ENCODE measurements at places on chromosomes 16 and 17.

DNA sequence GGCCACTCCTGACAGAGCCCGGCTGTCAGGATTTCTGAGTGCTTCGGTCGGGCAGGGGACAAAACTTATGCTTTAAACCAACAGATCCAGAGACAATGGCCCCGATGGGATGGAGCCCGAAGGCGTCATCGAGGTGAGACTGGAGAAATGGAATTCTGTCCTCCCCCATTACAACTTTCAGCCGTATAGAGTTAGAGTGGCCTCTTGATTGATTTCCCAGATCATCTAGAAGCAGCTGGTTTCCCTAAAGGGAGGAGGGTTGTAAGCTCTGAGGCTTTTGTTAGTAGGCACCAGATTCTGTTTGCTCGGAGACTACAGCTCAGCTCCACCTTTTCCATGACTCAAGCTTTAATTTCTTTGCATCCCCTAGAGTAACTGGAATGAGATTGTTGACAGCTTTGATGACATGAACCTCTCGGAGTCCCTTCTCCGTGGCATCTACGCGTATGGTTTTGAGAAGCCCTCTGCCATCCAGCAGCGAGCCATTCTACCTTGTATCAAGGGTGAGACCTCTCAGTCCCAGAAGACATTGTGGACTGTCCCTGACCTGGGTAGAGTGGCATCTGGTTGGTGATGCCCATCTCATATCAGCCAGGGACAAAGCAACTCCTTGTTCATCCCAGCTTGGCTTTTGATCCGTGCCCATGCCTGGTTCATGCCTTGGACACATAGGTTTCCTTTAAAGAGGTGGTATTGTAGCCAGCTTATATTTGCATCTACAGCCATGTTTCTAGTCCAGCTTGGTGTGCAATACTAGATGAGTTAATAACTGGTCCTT lies 5.1 kb upstream of the CD68 start:
- DNase-seq: no peak

GRCh38 chr16:4522051-4522581 lies 16.5 kb downstream of the CDIP1 start:
- DNase-seq: no peak

- DNase-seq: peak; percentile 84
These were observed 13.4 kb downstream of the MFSD6L start for GRCh38 chr17:8785547-8786413.

DNA sequence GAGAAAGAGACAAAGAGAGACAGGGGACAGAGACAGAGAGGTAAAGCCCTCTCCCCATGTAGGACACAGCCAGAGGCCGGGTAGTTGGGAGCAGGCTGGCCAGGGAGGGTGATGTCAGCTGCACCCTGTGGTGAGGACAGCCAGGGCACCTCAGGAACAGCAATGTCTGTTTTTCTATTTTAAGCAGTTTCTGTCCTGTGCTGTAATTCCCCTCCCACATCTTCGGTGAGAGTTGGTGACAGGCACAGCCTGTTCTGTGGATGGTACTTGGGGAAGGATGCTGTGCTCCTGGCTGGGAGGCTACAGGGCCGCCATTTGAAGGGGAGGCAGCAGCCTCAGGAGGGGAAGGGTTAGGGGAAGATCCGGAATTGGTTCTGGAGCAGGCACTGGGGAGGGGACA lies 163.5 kb downstream of the SDK2 start:
- no peak for DNase-seq

DNA sequence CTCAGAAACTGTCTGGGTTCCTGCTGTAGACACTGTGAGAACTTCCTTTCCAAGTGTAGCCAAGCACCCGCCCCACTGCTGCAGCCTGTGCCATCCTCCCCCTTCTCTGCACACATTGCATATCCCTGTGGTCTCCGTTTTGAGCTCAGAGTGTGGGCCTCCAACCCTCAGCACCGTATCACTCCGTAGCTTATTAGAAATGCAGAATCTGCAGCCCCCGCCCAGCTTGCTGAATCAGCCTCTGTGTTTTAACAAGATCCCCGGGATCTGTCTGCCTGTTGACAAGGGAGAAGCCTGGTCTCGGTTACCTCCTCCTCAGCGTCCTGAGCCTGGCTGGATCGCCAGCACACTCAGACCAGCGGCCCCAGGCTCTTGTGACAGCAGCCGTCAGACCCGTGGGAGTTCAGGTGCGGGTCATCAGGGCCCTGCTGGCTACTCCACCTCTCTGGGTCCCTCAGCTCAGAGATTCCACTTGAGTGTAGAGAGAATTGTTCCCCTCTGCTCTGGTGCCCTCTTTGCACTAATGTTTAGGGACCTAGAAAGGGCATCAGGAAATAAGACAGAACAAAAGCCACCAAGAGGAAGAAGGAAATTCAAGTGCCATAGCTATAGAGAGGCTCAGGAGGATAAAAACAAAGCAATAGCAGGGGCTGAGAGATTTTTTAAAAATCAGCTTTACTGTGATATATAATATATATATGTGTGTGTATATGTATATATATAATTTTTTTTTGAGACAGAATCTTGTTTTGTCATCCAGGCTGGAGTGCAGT lies 92.3 kb downstream of the PITPNC1 start:
- no peak for DNase-seq

DNA sequence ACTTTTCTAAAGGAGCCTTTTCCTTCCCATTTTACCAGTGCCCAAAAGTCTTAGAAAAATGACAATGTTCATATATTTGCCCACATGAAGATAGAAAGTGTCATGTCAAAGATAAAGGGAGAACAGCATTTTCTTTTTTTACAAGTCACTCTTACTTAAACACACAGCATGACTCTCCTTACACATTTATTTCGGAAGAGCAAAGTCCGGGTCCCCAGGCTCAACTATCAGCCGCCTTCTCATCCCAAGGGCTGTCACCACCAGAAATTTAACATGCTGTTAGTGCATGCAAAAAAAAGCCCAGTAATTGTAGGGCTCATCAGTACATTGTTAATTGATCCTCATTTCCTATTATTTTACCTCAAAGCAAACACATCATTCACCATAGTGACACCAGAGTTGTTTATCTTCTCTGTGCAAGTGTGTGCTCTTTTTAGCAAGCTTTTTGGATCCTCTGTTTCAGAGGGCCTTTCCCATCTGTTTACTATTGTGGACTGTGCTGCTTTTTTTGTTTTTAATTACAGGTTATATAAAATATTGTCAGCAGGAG lies 560.3 kb downstream of the WWOX start:
- no peak for DNase-seq

GRCh38 chr17:58822148-58823050 lies 66.7 kb downstream of the PPM1E start:
- DNase-seq: peak; percentile 1

GRCh38 chr17:42564815-42565522 lies 1.9 kb upstream of the MLX start:
- no peak for DNase-seq

GRCh38 chr17:81491181-81491581 lies 21.4 kb downstream of the ACTG1 start:
- DNase-seq: no peak

GRCh38 chr17:7857713-7858521 lies at the start of gene CYB5D1:
Gene CYB5D1 (plus strand): TSS chr17:7858003. CDS start chr17:7858135, 132 bp downstream.
- peak; percentile 94 for DNase-seq

GRCh38 chr16:30937692-30938091 lies 11.2 kb upstream of the ORAI3 start:
- DNase-seq: no peak

- DNase-seq: peak; percentile 34
These were observed 32.7 kb upstream of the CDH1 start for GRCh38 chr16:68704232-68704867.

GRCh38 chr17:74647871-74648672 lies 24.5 kb upstream of the CD300E start:
- no peak for DNase-seq

- no peak for DNase-seq
These were observed 6.0 kb downstream of the SOX9 start for GRCh38 chr17:72126575-72127486.

GRCh38 chr17:27669850-27670249 lies 38.9 kb downstream of the LGALS9 start:
- DNase-seq: no peak

- no peak for DNase-seq
These were observed 1.8 kb downstream of the NME4 start for GRCh38 chr16:398561-399339.

DNA sequence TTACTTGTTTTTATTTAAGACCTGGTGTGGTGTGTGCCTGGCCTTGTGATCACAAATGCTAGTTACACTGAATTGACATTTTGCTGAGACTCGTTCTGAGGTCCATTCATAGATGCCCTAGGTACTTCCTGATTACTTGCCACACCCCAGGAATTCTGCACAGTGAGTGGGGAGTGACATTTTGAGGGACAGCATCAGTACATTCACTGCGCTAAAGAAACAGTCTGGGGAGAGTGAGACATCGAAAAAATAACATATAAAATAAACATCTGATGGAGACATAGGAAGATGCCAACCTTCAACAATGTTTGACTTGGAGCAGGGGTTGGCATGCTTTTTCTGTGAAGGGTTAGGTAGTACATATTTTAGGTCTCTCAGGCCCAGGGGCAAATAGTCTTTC lies 30.4 kb downstream of the ABCC1 start:
- DNase-seq: no peak

DNA sequence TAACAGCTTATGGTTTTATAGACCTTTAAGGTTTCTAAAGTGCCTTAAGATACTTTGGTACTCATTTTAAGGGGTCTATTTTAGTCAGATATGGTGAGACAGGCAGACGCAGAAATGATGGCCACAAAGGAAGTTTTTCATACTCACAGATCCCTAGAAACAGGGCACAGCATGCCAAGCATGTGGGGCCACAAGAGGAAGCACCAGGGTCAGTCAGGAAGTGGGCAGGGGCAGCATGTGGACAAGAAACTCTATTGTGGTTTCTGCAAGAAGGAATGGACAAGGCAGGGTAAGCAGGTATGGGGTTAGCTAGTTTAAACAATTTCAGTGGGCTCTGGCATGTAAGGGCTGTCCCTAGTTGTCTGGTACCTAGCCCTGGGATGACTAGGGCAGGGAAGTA lies 8.5 kb downstream of the EFCAB3 start:
- no peak for DNase-seq

- DNase-seq: no peak
These were observed 957 bp downstream of the OXLD1 start for GRCh38 chr17:81665205-81666091.

DNA sequence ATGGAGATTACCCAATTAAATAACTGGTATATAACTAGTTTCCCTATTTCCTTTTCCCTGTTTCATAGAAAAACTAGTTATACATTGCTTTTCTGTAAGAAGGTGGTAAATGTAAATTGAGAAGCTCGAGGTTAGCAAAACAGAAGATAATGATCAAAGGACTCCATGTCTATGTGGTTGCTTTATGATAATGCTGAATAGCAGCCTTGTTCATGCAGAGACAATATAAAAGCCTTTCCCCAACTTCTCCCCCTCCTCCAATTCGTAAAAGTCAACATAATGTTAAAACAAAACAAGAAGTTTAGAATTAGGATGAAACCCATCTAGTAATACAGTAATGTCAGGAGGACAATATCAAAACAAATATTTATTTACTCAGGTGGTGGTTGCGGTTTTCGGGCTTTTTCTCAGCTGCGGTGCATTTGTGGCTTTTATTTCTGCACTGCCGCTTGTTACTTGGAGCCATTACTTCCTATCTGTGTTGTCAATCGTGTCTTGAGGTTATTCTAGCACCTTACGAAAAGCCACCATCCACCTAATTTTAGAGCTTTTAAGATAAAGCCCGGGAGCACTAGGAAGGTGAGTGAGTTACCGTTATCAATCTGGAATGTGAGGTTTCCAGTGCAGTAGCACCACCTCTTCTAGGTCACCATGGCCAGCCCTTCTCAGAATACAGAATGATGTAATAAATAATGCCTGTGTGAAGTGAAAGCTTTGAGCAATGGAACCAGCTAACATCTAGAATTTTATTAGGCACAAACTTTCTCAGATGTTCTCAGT lies 297.5 kb downstream of the CDH13 start:
- no peak for DNase-seq

DNA sequence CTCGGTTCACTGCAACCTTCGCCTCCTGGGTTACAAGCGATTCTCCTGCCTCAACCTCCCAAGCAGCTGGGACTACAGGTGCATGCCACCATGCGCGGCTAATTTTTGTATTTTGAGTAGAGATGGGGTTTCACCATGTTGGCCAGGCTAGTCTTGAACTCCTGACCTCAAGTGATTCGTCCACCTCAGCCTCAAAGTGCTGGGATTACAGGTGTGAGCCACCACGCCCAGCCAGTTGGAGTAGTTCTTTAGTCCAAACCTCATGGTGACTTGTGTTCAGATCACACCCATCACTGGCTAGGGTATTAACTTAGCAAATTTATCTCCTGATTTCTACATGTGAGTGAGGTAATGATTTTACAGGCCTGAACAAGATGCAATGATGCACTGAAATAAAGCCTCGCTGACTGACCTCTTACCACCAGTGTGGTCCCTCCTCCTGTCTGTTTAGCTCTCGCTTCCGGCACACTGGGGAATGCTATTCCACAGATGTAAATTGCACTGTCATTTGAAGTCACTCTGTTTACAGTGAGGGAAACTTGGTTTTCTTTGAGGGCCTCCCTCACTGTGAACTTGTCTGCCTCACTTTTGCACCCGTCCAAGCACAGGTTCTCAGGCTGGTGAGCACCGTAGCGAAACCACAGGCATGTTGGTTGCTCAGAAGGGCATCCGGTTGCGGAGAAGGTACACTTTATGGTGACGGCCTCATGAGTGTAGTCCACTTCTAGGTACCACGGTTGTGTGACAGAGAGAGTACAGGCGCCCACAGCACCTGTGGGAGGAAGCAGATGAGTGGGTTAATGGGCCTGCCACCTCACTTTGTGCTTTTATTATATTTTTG lies 5.5 kb downstream of the IGSF6 start:
- DNase-seq: no peak

GRCh38 chr16:58016840-58017446 lies 8.6 kb upstream of the MMP15 start:
- no peak for DNase-seq

DNA sequence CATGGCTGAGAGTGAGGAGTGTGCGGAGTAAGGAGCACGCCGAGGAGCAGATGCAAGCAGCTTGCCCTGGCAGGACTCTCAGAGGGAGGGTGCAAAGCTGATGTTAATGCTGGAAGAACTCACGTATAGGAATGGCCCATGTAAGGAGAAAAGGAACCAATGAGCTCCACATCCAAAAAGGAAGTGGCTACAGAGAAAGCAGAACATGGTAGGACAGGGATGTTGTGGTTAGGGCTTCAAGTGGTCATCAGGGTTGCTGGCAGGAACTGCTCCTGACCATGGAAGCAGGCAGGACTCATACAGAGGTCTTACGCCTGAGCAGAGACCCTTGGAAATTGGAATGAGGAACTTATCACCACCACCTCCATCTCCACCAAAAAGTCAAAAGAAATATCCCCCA lies 5.2 kb downstream of the MYO1D start:
- no peak for DNase-seq

- DNase-seq: no peak
These were observed 2.9 kb downstream of the CPPED1 start for GRCh38 chr16:12800817-12801216.

- no peak for DNase-seq
These were observed 62.8 kb downstream of the RABEP1 start for GRCh38 chr17:5344914-5345313.

GRCh38 chr16:22360963-22361659 lies 13.3 kb downstream of the CDR2 start:
- no peak for DNase-seq

DNA sequence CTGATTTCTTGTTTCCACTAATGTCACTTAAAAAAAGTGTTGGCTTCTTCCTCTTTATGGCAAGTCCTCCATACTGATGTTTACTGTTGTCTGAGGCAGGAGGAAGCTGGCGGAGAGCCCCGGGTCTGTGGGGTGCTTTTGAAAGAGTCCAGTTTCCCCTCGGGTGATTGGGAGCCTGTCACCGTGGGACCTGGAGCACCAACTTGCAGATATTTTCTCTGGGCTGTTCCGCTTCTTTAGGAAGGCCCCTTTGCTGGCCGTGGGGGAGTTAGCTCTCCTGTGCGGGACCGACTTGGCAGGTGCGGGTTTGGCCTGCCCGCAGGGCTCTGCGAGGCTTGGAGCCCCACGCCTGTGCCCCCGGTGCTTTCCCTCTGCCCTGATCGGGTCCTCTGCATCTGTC lies 3.1 kb downstream of the BANP start:
- DNase-seq: no peak
